CD14-positive monocyte (primary cell): ENCODE measurements at places on chromosomes 2 and 18.

DNA sequence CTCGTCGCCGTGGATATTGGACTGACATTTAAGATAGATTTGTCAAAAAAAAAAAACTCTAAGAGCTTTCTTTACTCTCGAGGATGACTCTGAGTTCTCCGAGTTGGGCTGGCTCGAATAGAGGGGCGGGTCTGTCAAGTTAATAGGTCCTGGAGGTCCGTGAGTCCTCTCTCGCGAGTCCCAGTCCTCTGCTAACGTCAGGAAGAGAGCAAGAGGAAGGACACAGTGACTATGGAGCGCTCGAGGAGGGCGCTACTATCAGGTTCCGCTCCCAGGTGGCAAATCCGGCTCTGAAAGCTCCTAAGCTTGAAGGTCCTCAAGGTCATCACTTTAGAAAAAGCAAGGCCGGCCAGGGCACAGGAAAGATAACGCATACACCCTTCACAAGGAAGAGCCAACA, 404 bp upstream of the AKAIN1 start:
- no peak for DNase-seq

DNA sequence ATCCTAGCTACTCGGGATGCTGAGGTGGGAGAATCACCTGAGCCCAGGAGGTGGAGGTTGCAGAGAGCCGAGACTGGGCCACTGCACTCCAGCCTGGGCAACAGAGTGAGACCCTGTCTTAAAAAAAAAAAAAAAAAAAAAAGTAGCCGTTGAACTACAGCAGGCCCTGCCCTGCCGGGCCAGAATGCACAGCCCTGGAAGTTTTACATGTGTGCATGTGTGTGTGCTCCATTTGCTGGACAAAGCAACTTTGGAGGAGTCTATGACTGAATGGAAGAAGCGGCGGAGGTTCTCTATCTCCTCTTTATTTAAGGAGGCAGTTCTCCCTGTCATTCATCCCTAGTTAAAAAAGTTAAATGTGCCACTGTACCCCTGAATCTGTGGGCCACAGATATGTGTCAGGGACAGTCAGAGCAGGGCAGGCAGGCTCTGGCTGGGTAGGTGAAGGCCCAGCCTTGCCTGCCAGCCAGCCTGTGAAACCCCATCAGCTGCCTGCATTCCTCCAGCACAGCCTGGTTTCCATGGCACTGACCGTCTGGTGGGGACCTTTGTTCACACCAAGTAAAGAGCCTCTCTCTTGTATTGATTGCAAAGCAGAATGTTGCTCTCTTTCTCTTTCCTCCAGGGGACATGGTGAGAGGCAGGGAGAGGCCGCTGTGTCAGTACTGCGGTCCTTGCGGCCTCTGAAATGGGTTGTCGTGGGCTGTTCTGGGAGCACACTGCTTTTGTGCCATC, 10.9 kb downstream of the LIPG start:
- DNase-seq: no peak

- no peak for DNase-seq
These were observed 2.7 kb upstream of the BCL11A start for GRCh38 chr2:60556175-60556574.

DNA sequence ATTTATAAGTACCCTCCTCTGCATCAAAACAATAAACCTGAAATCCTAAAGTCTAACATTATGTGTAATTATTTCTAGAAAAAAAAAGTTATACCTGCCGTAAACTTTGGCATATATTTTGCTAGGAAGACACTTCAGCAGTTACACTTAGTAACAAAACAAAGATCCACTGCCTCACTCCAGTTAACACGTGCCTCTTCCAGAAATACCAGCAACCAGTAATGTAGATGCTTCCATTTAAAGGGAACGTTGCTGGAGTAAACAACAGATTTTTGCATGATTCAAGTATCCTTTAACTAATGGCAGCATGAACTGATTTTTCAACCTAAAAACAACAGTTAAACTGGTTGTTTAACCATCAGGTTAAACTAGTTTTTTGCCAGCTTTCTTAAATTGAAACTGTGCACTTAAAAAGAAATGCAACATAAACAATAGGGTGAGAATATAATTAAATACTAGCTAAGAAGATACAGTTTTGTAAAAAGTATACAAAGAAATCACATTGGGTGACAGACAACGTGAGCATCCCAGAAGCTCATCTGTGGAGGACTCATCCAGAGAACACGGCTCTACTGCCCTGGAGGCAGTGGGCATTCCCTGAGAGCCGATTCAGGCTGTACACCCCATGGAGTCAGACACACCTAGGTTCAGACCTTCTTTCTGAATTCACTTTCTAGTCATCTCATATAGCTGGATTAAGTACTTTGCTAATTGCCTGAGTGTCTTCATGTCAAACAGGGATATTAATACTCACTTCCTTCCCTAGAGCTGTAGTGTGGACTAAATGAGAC, 22.3 kb downstream of the MGAT4A start:
- DNase-seq: no peak

DNA sequence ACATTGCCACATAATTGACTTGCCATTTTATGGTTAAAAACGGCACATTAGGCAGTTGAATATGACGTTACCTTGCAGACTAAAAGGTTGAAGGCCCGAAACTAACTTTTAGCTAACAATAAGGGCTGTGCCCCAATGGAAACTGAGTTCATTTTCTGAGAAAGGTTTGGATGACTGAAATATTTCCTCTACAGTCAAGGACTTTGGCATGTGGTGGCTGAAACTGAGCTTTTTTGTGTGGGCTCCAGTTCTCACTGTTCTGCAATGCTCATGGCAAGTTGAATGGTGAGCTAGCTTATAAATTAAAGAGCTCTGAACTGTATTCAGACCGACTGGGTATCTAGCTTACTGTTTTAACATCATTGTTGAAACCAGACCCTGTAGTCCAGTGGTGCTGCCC, 23.8 kb upstream of the TXNDC2 start:
- DNase-seq: no peak

DNA sequence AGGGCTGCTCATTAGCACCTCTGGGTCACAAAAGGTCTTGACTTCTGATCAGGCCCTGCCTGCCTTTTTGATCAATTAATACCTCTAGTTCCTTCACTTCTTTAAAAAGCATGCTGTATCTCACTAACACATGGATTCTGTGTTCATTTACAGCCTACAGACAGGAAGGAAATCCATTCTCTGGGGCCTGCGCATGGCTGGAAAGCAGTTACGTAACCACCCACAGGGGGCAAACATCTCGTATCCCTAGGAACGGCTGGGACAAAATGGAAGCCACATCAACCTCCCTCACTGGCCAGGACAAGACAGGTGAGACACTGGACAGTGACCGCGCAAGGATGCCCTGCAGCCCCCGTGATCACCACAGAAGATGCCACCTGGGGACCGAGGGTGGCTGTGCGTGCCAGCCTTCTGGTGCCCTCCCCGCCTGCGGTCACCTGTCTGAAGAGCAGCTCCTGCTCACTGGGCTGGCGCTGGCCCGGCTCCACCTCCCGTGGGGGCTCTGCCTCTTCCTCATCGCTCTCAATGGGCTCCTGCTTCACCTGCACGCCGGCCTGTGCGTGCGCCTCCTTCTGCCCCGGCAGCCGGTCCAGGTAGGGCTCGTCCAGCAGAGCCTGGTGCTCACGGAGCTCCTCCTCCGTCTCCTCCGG, 266.9 kb downstream of the TWIST2 start:
- no peak for DNase-seq

- peak; percentile 39 for DNase-seq
These were observed 23.0 kb downstream of the BIN1 start for GRCh38 chr2:127083819-127084503.

- no peak for DNase-seq
These were observed 49.3 kb downstream of the UXS1 start for GRCh38 chr2:106144621-106145331.

GRCh38 chr2:176612036-176612435, 342.8 kb downstream of the MTX2 start:
- DNase-seq: no peak
